ENCODE measurements at places on chromosomes 2 and 18. TPM values are rescaled to one million over a fixed set of nuclear protein-coding genes. Genes with fewer than 3 reads are reported as not detected.

Gene CFAP65
- polyA plus RNA-seq = 5.8 TPM

Gene BMP10
- not detected for polyA plus RNA-seq

- H3K4me3 ChIP-seq = no peak overlapping the region
- no peak for DNase-seq
- peaks cover 2% of the 10 kb centered on the region for H3K4me1 ChIP-seq
- H3K27me3 ChIP-seq = no peaks in the 10 kb centered on the region
- no peak overlapping the region for H3K27ac ChIP-seq
Observed at GRCh38 chr2:15511686-15512085, 49.4 kb downstream of the NBAS start.

GRCh38 chr2:143422681-143423080 is 293.5 kb downstream of the ARHGAP15 start:
- H3K4me3 ChIP-seq = no peak overlapping the region
- H3K27me3 ChIP-seq = no peaks in the 10 kb centered on the region
- H3K36me3 ChIP-seq = no peaks in the 10 kb centered on the region
- no peaks in the 10 kb centered on the region for H3K4me1 ChIP-seq
- no peak for DNase-seq
- no peak overlapping the region for H3K27ac ChIP-seq

Gene UGT1A4
- 0.55 TPM for polyA plus RNA-seq

DNA sequence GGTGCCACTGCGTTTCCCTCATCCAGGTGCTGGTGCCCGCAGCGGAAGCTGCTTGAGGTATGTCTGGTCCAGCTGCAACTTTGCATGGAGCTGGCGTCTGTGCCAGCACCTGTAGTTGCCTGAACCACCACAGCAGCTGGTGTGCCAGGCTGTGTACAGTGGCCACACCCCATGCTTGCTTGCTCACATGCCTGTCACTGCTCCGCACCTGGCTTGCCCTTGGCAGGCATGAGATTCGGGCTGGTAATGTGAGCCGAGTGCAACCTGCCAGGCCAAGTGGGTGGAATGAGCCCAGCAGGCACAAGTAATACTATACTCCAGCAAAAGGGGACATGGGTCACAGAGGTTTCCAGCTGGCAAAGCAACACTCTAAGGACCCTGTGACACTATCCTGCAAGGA is 1123.3 kb upstream of the ACVR2A start:
- DNase-seq = no peak
- no peak overlapping the region for H3K4me3 ChIP-seq
- H3K4me1 ChIP-seq = no peaks in the 10 kb centered on the region
- no peaks in the 10 kb centered on the region for H3K27me3 ChIP-seq
- H3K27ac ChIP-seq = no peak overlapping the region

GRCh38 chr2:25009954-25010353 is 31.9 kb upstream of the EFR3B start:
- H3K4me1 ChIP-seq = no peaks in the 10 kb centered on the region
- no peaks in the 10 kb centered on the region for H3K27me3 ChIP-seq
- H3K36me3 ChIP-seq = no peaks in the 10 kb centered on the region
- no peak overlapping the region for H3K4me3 ChIP-seq
- no peak for DNase-seq
- H3K27ac ChIP-seq = no peak overlapping the region

DNA sequence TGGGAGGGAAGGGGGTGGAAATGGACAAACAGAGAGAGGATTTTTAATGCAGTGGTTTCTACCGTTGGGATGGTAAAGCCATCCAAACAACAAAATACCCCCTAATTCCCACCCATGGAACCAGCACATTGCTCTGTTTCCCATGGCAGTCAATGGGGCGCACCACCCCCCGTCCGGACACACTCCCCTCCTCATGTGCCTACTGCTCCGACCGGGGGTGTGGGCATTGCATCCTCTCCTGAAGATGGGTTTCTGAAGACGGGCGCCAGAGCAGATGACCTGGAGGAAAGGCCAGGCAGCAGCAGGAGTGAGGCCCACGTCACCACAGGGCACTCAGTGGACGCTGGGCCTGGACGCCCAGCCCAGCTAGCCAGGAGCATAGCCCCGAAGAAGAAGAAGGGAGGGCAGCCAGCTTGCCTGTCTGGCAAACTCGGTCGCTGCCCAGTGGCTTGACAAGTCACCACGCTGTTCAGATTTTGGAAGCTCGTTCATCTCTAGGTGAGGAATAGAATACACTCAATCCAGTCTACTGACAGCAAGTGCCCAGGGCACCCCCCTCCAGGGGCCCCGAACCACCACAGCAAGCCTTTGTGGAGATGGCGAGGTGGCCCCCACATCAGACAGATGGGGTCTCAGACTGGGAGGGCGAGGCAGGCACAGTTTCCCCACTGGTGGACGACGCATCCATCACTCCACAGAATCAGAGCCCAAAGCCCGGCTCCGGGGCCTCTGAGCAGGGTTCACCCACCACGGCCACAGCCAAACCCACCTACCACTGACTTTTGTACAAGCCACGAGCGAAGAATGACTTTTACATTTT is 296.2 kb upstream of the SALL3 start:
- DNase-seq = no peak
- no peaks in the 10 kb centered on the region for H3K27me3 ChIP-seq
- no peak overlapping the region for H3K27ac ChIP-seq
- H3K4me1 ChIP-seq = no peaks in the 10 kb centered on the region
- no peak overlapping the region for H3K4me3 ChIP-seq

Gene CPO
- polyA plus RNA-seq = 0.07 TPM

DNA sequence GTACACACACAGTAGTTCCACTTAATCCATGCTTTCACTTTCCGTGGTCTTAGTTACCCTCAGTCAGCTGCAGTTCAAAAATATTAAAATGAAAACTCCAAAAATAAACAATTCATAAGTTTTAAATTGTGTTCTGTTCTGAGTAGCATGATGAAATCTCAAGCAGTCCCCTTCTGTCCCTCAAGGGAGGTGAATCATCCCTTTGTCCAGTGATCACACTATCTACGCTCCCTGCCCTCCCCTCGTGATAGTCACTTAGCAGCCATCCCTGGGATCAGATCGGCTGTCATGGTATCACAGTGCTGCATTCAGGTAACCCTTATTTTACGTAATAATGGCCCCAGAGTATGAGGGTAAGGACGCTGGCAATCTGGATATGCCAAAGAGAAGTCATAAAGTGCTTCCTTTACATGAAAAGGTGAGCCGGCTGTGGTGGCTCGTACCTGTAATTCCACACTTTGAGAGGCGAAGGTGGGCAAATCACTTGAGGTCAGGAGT is 5.8 kb upstream of the RTN4 start:
- DNase-seq = no peak
- no peaks in the 10 kb centered on the region for H3K27me3 ChIP-seq
- H3K27ac ChIP-seq = no peak overlapping the region
- H3K4me3 ChIP-seq = no peak overlapping the region

GRCh38 chr18:10463096-10463495 is 8.7 kb downstream of the APCDD1 start:
- H3K4me1 ChIP-seq = peaks cover 17% of the 10 kb centered on the region
- DNase-seq = no peak
- no peak overlapping the region for H3K27ac ChIP-seq
- no peaks in the 10 kb centered on the region for H3K36me3 ChIP-seq
- H3K4me3 ChIP-seq = no peak overlapping the region

DNA sequence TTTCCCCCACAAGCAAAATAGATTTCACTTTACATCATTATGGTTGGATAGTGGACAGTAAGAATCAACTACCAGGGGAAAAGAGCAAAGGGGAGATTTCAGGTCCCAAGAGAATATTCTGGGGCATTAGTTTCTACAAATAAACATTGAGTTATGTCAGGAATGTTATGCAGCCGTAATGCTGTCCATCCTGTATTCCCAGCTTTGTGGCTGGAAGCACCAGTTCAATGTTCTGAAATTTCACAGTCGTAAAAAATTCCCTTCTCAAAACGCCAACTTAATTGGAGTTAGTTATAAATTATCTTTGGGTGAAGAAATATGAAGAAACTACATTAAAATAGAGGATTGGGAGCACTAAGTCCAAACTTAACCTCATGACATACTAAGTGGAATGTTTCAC is 141.5 kb upstream of the FIGN start:
- DNase-seq = peak; percentile 6
- H3K27me3 ChIP-seq = no peaks in the 10 kb centered on the region
- no peak overlapping the region for H3K27ac ChIP-seq
- no peak overlapping the region for H3K4me3 ChIP-seq
- no peaks in the 10 kb centered on the region for H3K4me1 ChIP-seq
- H3K36me3 ChIP-seq = no peaks in the 10 kb centered on the region

Gene NPAS2
- polyA plus RNA-seq = 10.3 TPM

GRCh38 chr2:31078011-31078410 is 60.2 kb downstream of the GALNT14 start:
- no peaks in the 10 kb centered on the region for H3K36me3 ChIP-seq
- no peak overlapping the region for H3K27ac ChIP-seq
- DNase-seq = no peak

DNA sequence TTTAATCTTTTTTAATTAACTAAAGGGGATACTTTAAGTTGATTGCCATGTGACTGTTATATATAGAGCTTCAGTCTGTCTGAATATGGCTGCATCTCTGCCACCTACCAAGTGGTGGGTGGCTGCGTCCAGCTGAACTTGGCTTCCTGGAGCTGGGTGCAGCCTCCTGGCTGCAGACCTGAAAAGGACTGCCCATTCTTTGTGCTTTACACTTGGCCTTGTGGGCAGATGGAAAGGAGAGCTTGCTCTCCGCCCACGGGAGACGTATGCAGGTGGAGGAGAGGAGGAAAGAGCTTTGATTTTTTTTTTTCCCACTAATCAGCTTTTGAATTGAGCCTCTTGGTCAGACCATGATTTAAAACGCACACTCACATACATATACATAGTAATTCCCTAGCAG is 34.7 kb downstream of the NCK2 start:
- H3K4me1 ChIP-seq = peaks cover 8% of the 10 kb centered on the region
- H3K36me3 ChIP-seq = peaks cover 7% of the 10 kb centered on the region
- no peak overlapping the region for H3K4me3 ChIP-seq
- H3K27me3 ChIP-seq = no peaks in the 10 kb centered on the region
- H3K27ac ChIP-seq = no peak overlapping the region
- DNase-seq = no peak

DNA sequence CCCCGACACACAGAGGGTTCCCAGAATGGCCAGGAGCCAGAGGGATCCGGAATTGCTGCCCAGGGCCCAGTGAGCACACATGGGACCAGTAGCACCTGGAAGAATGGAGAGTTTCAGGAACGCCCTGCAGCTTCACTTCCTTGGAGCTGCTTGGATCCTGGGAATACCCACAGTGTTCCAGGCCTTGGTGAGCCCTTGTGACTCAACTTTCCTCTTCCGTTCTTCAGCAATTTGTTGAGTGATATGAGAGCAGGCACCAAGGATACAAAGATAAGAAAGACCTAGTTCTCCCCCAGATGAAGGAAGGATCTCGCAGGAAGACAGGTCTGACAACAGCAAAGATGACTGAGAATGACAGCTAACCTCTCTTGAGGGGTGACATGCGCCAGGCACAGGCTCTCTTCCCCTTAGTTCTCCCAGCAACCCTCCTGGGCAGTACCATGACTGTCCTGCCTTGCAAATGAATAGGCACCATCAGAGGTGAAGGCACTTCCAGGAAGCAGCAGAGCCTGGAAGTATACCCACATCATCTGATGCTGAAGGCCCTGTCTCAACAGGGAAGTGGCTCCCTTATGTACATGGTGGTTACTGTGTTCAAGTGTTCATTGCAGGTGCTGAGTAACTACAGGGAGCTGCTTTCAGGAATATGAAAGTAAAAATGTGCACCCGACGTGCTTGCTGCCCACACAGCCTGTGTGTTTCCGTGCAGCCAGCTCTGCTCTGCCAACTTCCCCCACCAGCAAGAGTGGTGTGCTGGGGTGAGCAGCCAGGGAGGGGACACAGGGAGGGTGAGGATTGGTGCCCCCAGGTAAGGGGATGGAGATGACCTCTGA is 116.2 kb downstream of the STPG4 start:
- H3K4me1 ChIP-seq = peaks cover 38% of the 10 kb centered on the region
- peaks cover 15% of the 10 kb centered on the region for H3K36me3 ChIP-seq
- no peak overlapping the region for H3K27ac ChIP-seq
- H3K4me3 ChIP-seq = no peak overlapping the region
- no peak for DNase-seq

Gene ZSWIM2
- not detected for polyA plus RNA-seq

DNA sequence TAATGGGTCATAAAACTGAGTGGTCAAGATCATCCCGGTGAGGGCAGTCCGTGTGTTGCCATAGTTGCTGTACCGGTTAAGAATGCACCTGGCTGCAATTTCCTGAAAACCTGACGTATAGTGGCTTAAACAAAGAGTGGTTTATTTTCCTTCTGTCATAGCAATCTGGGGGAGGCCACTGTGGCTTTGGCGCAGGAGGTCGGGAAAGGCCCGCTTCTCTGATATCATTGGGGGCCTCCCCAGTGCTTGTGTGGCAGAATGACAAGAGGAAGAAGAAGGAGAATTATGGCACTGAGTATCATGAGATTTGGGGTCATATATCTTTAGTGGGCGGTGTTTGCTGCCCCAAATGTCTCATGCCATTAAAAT is 4.4 kb downstream of the C2orf92 start:
- no peak for DNase-seq
- no peaks in the 10 kb centered on the region for H3K36me3 ChIP-seq
- H3K4me3 ChIP-seq = no peak overlapping the region
- no peaks in the 10 kb centered on the region for H3K4me1 ChIP-seq
- H3K27ac ChIP-seq = no peak overlapping the region

Gene CIDEA
- polyA plus RNA-seq = not detected

DNA sequence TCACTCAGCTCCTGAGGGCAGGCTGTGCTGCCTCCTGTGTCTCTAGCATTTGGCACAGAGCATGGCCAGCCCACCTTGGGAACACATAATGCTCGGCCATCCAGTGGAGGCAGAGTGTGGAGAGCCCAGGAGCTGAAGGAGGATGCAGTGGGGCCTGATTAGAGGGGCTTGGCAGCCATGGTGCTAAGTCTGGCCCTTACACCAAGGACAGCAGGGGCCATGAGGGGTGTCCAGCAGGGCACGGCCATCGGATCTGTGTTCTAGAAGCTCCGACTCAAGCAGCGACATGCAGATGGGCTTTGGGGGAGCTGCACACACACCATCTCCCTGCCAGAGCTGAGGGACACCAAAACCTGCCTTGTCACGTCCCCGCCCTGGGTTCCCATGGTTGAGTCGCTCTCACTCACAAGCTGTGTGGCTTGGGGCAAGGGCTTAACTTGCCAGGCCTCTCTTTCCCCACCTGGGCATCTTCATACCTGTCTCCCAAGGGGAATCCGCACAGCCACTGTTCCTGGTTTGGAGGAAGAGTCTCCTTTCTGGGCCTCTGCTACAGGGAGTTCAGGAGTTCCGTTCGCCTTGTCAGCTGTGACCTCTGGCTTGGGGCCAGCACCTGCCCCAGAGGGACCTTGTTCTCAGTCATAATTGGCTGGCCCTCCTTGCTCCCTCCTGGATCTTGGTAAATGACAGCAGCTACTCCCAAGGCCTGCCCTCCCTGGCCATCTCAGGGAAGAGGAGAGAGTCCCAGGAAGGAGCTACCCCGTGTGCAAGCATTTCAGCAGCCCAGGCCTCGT is 1.3 kb upstream of the TOGARAM2 start:
- DNase-seq = no peak
- no peaks in the 10 kb centered on the region for H3K36me3 ChIP-seq
- no peaks in the 10 kb centered on the region for H3K4me1 ChIP-seq
- no peak overlapping the region for H3K4me3 ChIP-seq

All from lung (tissue), 17 donors.